ENCODE measurements at places on chromosomes 13 and 19.

DNA sequence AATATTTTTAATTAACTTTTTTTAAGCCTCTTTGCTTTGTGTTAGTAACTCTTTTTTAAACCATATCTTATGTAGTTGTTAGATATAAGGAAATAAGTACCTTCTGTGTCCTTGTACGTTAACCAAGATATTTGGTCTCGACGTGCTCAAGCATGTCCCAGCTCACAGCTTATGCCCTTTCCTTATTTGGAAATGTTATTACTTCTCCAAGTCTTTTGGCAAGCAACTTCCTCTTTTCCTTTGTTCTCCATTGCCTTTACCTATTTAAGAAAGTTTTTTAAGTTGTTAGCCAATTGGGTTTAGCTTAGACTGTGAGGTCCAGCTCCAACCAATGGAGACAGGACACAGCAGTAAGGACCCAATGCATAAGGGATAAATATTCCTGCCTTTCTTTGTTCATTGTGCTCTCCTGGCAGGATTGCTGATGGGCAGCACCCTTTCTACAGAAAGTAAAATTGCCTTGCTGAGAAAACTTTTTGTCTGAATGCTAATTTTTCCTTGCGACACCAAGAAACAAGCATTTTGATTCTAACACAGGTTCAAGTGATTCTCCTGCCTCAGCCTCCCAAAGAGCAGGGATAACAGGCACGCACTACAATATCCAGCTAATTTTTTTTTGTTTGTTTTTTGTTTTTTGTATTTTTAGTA, 5.2 kb downstream of the DKKL1 start:
- H3K4me3 ChIP-seq: no peak overlapping the region
- DNase-seq: no peak
- peaks cover 8% of the 10 kb centered on the region for H3K4me1 ChIP-seq

GRCh38 chr19:47176627-47177090, 46.0 kb downstream of the SAE1 start:
- H3K27me3 ChIP-seq: no peaks in the 10 kb centered on the region
- H3K36me3 ChIP-seq: peaks cover 12% of the 10 kb centered on the region
- H3K27ac ChIP-seq: peak overlapping the region; percentile 66
- H3K4me3 ChIP-seq: peak overlapping the region; percentile 23
- H3K4me1 ChIP-seq: peaks cover 48% of the 10 kb centered on the region

DNA sequence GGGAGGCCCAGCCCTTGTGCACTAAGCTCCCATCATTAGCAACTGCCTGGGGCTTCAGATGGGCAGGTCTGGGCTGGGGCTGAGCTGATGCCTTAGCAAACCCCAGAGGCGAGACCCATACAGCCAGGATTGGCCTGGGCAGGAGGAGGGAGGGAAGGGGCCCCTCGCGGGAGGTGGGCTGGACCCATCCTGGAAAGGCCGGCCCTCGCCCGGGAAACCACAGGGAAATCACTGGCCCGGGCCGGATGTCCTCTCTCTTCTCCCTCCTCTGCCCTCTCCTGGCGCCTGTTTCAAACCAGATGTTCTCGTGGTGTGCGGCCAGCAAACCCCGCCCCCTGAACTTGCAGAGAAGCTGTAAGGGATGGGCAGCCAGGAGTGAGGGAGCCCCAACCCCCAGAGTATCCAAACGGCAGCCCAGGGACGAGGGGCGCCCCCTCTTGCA, 43.1 kb downstream of the TMEM255B start:
- peaks cover 49% of the 10 kb centered on the region for H3K27me3 ChIP-seq
- no peak for DNase-seq
- H3K4me3 ChIP-seq: no peak overlapping the region
- no peaks in the 10 kb centered on the region for H3K4me1 ChIP-seq
- no peaks in the 10 kb centered on the region for H3K36me3 ChIP-seq
- no peak overlapping the region for H3K27ac ChIP-seq

- H3K27me3 ChIP-seq: peaks cover 13% of the 10 kb centered on the region
- no peak overlapping the region for H3K4me3 ChIP-seq
- DNase-seq: no peak
- no peaks in the 10 kb centered on the region for H3K4me1 ChIP-seq
- no peaks in the 10 kb centered on the region for H3K36me3 ChIP-seq
- no peak overlapping the region for H3K27ac ChIP-seq
These were observed 64.3 kb upstream of the CEACAM21 start for GRCh38 chr19:41511628-41512027.

GRCh38 chr19:23509686-23510450, 114.6 kb upstream of the ZNF91 start:
- H3K4me1 ChIP-seq: no peaks in the 10 kb centered on the region
- H3K4me3 ChIP-seq: no peak overlapping the region
- no peak for DNase-seq

- H3K36me3 ChIP-seq: no peaks in the 10 kb centered on the region
- no peak overlapping the region for H3K27ac ChIP-seq
- DNase-seq: no peak
- H3K4me1 ChIP-seq: no peaks in the 10 kb centered on the region
These were observed 199.2 kb downstream of the DLEU7 start for GRCh38 chr13:50644081-50644871.

DNA sequence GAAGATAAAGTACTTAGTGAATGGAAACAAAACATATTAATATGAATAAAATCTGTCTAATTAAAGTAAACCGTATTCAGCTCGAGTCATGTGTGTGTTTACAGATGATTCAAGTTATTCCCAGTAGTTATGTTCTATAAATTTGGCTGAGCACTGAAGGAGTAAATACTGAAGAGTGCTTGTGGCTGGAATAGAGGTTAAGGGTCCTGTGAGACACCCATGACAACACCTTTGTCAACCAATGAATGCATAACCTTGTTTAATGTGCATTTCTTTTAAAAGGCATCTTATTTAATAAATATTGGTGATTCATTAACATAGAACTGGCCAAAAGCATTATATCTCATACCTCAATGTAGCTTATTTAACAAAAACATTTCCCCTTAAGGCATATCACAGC, 577.8 kb upstream of the SLITRK5 start:
- no peaks in the 10 kb centered on the region for H3K36me3 ChIP-seq
- no peak overlapping the region for H3K27ac ChIP-seq
- no peaks in the 10 kb centered on the region for H3K27me3 ChIP-seq
- H3K4me1 ChIP-seq: no peaks in the 10 kb centered on the region
- DNase-seq: no peak
- H3K4me3 ChIP-seq: no peak overlapping the region

DNA sequence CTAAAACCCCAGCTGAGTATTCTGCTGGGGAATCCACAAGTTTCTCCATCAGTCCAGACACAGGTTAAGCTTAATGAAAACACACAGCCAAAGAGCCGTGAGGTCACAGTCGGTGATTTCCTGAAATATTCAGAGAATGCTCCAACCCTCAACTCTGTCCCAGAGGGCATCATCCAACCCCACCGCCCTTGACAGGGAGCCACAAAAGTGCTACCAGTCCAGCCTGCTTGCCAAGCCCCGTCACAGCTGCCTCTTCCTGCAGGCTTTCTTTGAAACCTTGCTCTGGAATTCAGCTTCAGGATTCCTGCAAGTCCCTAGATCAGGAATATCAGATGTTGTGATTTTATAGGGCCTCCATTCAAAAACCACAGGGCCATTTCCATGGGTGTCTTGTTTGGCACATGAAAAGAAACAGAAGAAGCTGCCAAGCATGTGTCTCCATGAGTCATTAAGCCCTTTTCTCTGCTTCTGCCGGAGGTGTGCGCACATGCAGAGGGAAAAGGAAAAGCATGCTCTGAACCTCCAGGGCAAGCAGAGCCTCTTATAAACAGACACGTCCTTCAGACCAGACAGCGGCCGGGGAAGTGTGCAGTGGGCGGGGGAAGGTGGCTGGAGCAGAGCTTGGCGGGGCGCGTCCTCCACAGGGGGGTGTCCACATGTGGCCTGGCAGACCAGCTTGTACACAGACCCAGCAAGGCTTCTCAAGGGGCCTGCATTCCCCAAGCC, 164.7 kb downstream of the KATNAL1 start:
- H3K27ac ChIP-seq: peak overlapping the region; percentile 60
- no peak for DNase-seq
- H3K4me3 ChIP-seq: no peak overlapping the region
- H3K4me1 ChIP-seq: peaks cover 65% of the 10 kb centered on the region

DNA sequence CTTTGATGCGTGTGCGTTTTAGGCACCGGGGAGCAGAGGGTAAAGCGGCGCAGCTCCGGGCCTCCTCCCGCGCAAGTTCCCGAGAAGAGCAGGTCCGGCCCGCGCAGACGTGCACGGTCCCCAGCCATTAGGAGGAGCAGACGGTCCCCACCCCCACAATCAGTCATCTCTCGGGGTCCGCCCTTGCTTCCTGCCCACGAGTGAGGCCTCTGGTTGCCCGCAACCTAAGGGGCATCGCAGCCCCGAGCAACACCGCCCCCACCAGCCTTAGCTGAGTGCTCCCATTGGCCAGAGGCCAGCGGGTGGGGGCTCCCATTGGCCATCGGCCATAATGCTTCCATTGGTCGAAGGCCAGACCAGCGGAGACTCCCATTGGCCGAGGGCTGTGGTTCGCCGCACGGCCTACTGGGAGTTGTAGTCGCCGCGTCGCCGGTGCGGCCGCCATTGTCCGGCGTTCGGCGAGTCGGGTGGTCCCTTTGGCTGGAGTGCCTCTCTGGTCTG, at the start of gene ZNF8:
Gene ZNF8 (plus strand): TSS at position 415 of the 501 bp plus-strand sequence. CDS start 127 bp downstream, outside the sequence.
- H3K4me3 ChIP-seq: peak within 1 kb of the TSS; percentile 90
- peak within 1 kb of the TSS; percentile 84 for H3K27ac ChIP-seq
- no peaks in the 10 kb centered on the region for H3K27me3 ChIP-seq
- peak; percentile 92 for DNase-seq
- H3K4me1 ChIP-seq: peaks cover 22% of the 10 kb centered on the region
- H3K36me3 ChIP-seq: peaks cover 16% of the 10 kb centered on the region

DNA sequence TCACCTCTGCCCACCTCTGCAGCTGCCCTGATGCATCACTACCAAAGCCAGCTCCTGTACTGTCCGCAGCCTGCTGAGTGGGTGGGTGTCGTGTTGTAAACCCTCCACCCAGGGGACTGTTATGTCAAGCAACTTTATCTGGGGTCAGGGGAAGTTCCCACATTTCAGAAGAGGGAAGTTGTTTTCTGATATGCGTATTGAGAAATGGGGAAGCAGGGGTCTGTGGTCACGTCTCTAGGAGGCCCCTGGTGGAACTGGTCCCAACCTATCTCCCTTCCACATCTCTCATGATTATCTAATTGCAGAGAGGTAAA, 31.2 kb downstream of the CLEC17A start:
- no peak overlapping the region for H3K4me3 ChIP-seq
- H3K27me3 ChIP-seq: peaks cover 7% of the 10 kb centered on the region
- H3K4me1 ChIP-seq: no peaks in the 10 kb centered on the region
- no peak for DNase-seq
- no peaks in the 10 kb centered on the region for H3K36me3 ChIP-seq
- no peak overlapping the region for H3K27ac ChIP-seq

- no peaks in the 10 kb centered on the region for H3K4me1 ChIP-seq
- no peak overlapping the region for H3K27ac ChIP-seq
- DNase-seq: no peak
- no peaks in the 10 kb centered on the region for H3K36me3 ChIP-seq
These were observed 31.5 kb upstream of the IRS2 start for GRCh38 chr13:109817591-109818535.
